ENCODE measurements at places on chromosomes 6 and 20.

GRCh38 chr6:119735530-119735929 is 386.0 kb upstream of the MAN1A1 start:
- no peak for DNase-seq

- peak; percentile 55 for DNase-seq
These were observed 79.1 kb downstream of the ELOVL4 start for GRCh38 chr6:79868098-79868722.

GRCh38 chr20:3681931-3682781 is at the start of gene ADAM33:
Gene ADAM33, minus strand, starts transcription at chr20:3682010. Its CDS starts 6 bp downstream, at chr20:3682004.
- DNase-seq = no peak

GRCh38 chr6:64100702-64101303 is 465.2 kb downstream of the PHF3 start:
- no peak for DNase-seq

- DNase-seq = no peak
These were observed 1159.7 kb downstream of the GRIK2 start for GRCh38 chr6:102553214-102553613.

DNA sequence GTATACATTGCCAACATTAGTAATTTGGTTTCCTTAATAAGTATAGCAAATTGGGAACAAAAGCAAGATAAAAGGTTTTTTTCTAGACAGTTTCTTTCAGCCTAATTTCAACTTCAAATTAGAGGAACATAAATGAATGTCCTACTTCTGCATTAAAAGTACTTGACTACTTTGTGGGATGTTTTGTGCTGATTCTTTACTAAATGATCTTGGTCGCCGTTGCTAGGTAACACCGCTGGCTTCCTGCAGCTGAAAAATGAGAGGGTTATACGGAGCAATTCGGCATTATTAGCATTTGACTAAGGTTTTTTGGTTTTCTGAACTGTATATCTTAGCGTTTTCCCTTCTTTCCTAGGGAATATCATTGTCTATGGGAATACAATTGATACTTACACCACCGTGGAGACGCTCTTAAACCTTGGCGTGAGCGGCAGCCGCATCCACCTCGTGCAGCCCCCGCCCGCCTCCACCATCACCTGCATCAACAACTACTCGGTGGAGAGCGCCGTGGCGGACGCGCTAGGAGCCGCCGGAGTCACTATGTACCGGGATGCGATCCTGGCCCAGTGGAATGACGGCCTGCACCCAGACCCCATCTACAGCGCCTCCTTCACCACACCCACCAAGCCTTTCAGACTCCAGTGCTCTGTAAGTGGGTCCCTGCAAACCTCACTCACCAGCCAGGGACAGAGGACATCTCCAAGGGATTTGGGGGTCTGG is 90.9 kb upstream of the INSM1 start:
- DNase-seq = no peak

DNA sequence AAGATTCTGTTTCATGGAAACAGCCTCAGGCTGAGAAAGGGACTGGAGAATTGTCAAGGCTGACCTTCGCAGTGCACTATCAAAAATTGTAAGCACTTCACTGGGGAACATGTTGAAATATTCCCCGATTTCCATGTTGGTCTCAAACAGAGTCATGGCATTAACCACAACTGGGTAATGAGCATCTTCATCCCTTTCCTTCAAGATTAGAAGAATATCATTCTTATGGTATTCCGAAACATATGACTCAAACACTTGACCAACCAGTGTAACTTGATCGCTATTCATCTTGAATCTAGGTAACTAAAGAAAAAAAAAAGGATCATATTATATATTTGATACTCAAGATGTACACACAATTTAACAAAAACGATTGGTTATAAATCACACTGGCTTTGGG is 3.5 kb downstream of the MCM9 start:
- no peak for DNase-seq

DNA sequence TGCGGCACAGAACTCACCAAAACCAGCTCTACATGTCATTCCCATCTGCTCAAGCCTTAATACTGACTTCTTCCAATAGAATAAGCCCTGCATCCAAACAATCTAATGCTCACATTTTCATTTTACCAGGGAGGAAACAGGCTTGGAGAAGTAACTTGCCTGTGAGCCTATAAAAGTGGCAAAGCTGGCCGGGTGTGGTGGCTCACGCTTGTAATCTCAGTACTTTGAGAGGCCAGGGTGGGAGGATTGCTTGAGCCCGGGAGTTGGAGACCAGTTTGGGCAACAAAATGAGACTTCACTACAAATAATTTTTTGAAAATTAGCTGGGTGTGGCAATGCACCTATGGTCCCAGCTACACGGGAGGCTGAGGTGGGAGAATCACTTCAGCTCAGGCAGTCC is 133.7 kb downstream of the LY86 start:
- no peak for DNase-seq

DNA sequence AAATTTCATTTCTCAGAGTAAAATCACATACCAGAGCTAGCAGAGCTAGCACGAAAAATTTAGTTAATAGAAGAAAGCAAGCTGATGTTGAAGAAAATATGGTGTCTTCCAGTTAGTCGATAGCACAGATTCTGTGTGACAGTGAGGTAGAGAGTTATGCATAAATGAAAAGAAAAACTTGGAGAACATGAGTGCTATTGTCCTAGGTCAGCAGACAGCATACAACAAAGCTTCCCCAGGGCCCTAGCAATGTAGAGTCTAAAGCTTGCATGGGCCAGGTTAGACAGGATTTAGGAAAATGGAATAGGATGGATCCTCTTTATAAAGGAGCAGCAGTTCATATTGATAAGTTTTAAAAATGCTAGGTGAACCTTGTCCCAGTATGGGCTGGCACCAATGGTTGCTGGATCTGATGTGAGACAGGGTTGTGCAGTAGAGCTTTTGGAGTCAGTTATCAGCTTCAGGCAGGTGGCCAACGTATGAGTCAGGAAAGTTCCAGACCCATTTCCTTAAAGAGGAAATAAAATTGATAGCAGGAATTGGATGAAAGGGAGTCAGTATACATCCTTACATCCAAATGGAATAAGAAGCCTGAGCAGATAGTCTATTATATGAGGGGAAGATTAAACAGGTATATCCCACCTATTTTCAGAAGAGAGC is 277.2 kb downstream of the FRK start:
- no peak for DNase-seq

DNA sequence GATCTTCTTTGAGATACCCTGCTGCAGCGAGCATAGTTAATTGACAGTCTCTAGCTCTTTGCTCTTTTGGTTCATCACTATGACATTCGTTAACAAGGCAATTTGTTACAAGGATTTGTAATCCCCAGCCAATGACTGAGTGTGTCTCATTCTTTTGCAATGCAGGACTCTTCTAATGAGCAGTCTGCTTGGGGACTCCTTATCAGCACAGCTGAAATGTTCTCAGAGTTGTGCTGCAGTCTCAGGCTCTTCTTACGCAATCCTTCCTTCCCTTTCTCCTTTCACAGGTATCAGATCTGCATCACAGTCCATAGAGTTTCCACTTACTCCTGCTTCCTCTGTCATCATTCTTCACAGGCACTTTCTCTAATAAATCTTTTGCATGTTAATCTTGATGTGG is 161.2 kb upstream of the OGFRL1 start:
- no peak for DNase-seq

GRCh38 chr6:94510877-94511276 is 1066.5 kb upstream of the MANEA start:
- no peak for DNase-seq
